ENCODE measurements at places on chromosomes 4 and X. TPM values are rescaled to one million over a fixed set of nuclear protein-coding genes. Genes with fewer than 3 reads are reported as not detected.
A peak's percentile ranks its signal among the peaks of the same experiment; 100 is the strongest.

- no peak for DNase-seq
Observed at GRCh38 chr4:133968174-133968573, 233.4 kb downstream of the PABPC4L start.

- no peak for DNase-seq
Observed at GRCh38 chrX:18931972-18932371, 51.9 kb downstream of the PHKA2 start.

- DNase-seq: no peak
Observed at GRCh38 chrX:87890437-87890836, 372.8 kb downstream of the KLHL4 start.

DNA sequence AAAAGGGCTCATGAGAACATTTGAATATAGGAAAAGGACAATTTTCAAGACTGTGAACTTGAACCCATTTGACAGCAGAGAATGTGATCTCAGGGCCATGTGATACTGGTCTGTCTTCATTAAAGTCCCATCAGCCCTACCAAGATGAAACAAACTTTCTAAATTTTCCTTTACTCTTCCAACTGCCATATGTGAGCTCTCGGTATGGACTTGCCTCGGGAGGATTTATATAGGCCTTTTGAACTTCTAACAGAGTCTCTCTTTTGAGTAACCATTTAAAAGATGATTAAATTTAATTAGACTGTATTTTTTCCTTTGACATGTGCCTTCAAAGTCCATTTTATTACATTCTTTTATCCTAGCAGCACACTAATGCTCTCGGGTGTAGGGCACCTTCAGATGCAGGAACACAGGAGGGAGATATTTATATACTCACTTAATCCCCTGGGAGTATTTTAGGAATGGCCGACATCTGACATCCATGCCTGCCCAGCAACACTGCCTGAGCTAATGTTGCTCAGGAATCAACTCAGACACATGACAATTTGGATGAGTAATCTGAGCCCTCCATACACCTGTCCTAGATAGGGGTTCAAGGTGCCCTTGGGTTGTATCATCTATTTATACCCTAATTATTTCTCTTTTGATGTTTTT lies 155.0 kb downstream of the SLC7A11 start:
- no peak for DNase-seq

DNA sequence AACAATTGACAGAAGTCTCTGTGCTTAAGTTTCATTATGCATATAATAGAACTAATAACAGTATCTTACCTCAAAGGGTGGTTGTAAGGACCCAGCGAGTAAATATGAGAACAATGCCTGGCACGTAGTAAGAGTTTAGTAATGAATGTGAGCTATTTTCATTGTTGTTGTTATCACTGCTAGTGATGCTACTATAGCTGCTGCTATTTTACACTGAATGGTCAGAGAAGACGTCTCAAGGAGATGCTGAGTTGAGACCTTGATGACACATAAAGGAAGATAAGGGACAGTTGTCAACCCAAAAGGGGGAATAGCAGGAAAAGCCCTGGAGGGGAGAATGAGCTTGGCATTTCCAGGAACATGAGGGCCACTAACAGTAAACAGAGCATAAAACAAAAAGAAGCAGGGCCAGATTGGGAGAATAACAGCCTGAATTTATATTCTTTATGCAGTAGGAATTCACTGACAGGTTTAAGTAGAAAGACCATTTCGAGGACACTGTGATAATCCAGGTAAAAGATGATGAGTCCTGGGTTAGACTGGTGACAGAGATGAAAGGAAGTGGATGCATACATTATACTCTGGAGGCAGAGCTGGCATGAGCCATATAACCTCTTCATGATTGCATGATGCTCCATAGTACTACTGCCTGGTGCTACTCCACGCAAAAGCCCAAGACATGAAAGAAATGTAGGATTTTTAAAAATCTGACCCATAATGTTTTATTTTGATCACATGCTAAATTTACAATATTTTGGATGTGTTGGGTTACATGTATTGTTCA lies 23.1 kb downstream of the ATP8A1 start:
- DNase-seq: no peak

DNA sequence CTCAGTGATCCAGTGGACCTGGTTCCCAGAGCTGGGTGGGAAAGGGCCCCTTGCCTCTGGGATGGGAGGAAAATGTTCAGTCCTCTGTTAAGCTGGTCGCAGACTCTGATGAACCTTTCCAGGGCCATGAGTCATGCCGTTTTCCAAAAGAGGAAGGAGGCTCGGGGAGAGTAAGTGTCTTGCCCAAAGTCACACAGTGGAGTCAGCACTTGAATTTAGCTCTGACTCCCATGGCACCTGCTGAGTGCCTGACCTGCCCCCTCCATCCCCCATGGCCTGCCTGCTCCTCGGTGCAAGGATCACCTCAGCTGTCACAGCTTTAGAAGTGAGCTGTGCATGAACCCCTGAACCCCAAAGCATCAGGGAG lies 14.0 kb upstream of the KIAA0232 start:
- DNase-seq: no peak

- DNase-seq: no peak
Observed at GRCh38 chrX:102599951-102600579, 750 bp downstream of the ARMCX5 start.

GRCh38 chr4:140757232-140757630 lies 1.0 kb upstream of the TBC1D9 start:
- no peak for DNase-seq

DNA sequence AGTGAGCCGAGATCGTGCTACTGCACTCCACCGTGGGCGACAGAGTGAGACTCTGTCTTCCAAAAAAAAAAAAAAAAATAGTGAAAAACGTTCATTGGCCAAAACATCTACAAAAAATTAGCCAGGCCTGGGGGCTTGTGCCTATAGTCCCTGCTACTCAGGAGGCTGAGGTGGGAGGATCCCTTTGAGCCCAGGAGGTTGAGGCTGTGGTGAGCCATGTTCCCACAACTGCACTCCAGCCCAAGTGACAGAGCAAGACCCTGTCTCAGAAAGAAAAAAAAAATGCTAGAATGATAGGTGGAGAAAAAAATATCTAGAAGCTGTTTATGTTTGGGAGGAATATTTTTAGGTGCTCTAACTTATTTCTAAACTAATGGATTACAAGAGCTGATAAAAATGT lies 14.9 kb downstream of the SPRY1 start:
- DNase-seq: no peak

- no peak for DNase-seq
Observed at GRCh38 chr4:1988327-1988724, 20.4 kb downstream of the NELFA start.

The MTMR8 gene
- 0.12 TPM for total RNA-seq

The STK26 gene
- total RNA-seq: 33.2 TPM

The BMP3 gene
- not detected for total RNA-seq

DNA sequence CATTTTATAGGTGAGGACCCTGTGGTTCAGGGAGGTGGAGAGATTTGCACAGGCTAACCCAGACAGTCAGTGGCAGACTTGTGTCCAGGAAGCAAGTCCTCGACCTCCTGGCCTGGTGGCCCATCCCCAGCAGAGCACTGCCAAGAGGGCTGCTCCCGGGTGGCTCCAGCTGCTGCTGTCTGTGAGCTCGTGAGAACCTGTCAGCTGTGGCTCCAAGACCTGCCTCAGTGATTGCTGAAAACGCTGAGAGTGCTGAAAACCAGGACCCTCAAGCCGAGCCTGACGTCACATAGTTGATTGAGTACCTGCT lies 74.2 kb downstream of the RTL9 start:
- no peak for DNase-seq

DNA sequence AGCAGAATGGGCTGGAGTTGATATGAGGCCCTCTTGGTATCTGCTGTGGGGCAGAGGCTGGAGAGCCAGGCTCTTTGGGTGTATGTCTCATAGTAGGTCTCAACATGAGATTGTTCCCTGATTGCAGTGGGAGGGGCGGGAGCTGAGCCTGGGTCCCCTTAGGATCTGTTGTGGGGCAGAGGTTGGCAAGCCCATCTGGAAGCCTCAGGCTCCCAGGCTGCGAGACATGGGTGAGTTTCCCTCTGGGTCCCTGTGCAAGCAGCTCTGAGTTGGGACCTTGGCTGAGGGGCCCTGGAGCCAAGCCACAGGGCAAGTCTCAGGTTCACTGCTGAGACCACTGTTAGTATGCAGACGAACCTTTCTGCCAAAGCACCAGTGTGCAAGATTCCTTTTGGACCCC lies 201.9 kb downstream of the ARHGAP10 start:
- DNase-seq: no peak

GRCh38 chr4:43163101-43163792 lies 270.7 kb downstream of the GRXCR1 start:
- no peak for DNase-seq

DNA sequence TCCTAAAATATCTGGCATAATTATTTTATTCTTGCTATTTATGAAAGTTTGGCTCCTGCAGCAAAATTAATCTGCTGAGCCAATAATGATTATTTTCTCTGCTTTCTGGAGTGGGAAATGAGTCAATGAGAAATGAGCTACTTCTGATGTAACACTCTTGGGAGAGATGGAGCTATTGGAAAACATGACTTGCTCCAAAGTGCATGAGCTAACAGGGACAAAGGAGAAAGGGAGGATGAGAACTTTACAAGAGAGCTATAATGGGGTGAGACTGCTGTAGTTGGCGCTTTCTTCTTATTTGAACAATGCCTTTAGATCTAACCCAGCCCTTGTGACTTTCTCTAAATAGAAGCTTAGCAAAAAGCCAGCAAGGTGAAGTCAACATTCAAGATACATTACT lies 615.1 kb downstream of the ANKRD50 start:
- no peak for DNase-seq

DNA sequence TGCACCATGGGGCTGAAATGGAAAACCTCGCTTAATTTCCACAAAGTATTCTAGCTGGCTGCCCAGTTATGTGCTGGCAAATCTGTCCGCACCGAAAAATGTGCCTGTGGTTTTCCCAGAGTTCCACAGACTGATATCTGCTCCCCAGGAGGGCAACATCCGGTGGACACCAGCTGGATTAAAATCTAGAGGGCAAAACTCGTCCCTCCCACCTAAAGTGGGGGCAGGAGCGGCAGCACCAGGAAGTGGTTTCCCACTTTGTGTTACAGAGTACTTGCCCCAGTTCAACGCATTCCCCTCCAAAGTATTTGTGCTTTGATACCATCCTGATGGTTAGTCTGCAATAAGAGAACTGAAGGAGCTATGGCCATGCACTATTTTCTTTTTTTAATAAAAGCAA lies 187.6 kb downstream of the TSPAN5 start:
- no peak for DNase-seq

The UGT2A3 gene
- 0.22 TPM for total RNA-seq

- no peak for DNase-seq
Observed at GRCh38 chr4:103032574-103032973, 13.1 kb upstream of the SLC9B1 start.

The FAM236A gene
- total RNA-seq: not detected

The MAGEA12 gene
- total RNA-seq: not detected

The REPS2 gene
- total RNA-seq: 0.72 TPM

The ITIH6 gene
- not detected for total RNA-seq

The IL15 gene
- total RNA-seq: 7.7 TPM

The TREX2 gene
- not detected for total RNA-seq

The ADRA2C gene
- total RNA-seq: not detected

The PAGE4 gene
- total RNA-seq: not detected

GRCh38 chrX:2693113-2694002 lies 2.3 kb downstream of the CD99 start:
- no peak for DNase-seq

The F8 gene
- total RNA-seq: 0.22 TPM

The LANCL3 gene
- 0.12 TPM for total RNA-seq

The MAGEE2 gene
- total RNA-seq: not detected

DNA sequence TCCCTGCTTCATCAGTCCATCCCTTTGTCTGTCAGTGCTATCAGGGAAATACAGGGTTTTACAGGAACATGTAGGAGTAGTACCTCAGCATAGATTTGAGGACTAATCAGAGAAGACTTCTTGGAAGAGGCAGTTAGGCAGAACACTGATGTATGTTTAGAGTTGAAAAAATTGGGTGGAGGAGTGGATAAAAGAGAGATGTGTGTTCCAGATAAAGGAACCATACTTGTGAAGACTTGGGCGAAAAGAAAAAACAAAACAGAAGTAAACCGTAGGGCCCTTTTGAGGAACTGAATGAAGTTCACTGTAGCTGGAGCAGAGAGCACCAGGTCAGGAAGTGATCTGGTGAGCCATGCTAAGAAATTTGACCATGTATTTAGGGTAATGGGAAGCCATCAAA lies 32.3 kb downstream of the AFF1 start:
- no peak for DNase-seq

- peak; percentile 56 for DNase-seq
Observed at GRCh38 chr4:129358571-129358970, 262.6 kb downstream of the C4orf33 start.

- no peak for DNase-seq
Observed at GRCh38 chrX:34147345-34147744, 15.2 kb upstream of the FAM47A start.

DNA sequence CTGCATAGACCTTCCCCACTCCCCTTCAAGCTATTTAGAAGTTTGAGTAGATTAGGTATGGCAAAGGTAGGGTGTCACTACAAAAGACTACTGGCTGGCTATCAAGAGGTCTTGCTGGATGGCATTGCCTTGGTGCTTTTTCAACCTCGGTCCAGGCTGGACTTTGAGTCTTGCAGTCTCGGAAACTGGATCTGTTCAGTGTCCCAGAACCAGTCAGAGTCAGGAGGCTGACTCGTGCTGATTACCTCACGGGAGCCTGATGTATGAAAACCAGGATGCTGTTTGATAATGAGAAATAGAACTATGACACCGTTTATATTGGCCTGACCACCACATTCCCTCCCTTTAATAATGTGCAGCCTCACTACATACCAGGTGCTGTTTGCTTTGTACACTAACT lies 2.7 kb upstream of the PHKA1 start:
- peak; percentile 47 for DNase-seq

The GAGE12F gene
- not detected for total RNA-seq

GRCh38 chrX:9349572-9350494 lies 115.0 kb upstream of the TBL1X start:
- DNase-seq: no peak

DNA sequence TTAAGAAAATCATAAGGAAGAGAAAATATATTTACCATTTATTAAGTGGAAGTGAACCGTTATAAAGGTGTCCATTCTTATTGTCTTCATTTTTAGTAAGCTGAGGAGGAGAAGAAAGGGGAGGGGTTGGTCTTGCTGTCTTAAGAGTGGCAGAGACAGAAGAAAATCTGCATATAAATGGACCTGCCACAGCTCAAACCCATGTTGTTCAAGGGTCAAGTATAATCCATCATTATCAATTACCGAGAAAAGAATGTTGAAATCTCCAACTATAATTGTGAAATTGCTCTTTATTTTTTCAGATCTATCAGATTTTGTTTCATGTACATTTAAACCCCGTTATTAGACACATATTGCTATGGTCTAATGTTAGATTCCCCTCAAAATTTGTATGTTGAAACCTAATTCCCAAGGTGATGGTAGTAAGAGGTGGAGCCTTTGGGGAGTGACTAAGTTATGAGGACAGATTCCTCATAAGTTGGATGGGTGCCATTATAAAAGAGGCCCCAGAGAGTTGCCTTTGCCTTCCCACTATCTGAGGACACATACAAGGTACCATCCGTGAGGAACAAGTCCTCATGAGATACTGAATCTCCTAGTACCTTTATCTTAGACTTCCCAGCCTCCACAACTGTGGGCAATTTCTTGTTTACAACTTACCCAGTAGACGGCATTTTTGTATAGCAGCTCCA lies 58.5 kb upstream of the SMAD1 start:
- no peak for DNase-seq
